Gastrocnemius medialis (tissue), 4 donors: ENCODE measurements at places on chromosomes 12 and 14.

GRCh38 chr12:112577473-112578329 lies 159.0 kb downstream of the PTPN11 start:
- no peak for DNase-seq

- no peak for DNase-seq
Measured at GRCh38 chr14:70718383-70719118, 76.8 kb downstream of the TTC9 start.

DNA sequence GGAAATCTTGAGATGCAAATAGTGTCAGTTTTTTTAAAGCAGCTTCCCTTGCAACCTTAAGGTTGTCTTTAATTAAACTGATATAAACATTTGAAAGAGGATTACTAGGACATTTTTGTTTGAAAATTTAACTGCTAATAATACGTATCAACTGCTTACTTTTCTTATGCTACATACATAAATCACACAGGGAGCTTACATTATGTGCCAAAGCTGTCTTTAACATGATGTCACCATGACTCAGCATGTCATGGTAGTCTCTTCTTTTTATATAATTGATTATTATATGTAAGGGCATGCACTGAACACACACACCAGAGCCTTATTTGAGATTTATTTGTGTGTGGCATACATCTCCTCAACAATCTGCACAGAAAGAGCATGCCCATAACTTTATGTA lies 63.0 kb upstream of the PTHLH start:
- no peak for DNase-seq

DNA sequence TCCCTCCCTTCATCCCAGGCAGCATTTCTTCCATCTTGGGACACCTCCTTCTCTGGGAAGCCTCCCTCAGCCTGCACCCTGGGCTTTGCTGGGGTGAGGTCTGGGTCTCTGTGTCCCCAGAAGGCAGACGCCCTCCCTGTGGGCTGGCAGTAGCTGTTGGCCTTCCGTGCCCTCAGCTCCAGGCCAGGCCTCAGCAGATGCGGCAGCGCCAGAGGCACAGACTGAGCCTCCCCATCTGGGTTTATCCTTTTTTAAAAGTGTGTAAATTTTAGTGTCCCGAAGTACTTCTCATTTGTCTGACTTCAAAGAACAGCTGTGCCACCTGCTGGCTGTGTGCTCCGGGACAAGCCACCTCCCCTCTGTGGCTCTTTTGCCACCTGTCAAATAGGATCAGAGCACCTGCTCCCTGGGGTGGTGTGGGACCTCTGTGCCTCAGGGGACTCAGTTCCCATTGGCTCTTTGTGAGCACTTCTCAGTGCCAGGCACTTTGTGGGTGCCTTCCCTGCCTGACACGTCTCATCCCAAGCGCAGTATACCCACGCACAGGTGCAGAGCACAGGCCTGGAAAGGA lies 11.1 kb downstream of the EXOC3L4 start:
- DNase-seq: no peak

- DNase-seq: no peak
Measured at GRCh38 chr14:49089107-49089506, 497.1 kb downstream of the RPS29 start.

DNA sequence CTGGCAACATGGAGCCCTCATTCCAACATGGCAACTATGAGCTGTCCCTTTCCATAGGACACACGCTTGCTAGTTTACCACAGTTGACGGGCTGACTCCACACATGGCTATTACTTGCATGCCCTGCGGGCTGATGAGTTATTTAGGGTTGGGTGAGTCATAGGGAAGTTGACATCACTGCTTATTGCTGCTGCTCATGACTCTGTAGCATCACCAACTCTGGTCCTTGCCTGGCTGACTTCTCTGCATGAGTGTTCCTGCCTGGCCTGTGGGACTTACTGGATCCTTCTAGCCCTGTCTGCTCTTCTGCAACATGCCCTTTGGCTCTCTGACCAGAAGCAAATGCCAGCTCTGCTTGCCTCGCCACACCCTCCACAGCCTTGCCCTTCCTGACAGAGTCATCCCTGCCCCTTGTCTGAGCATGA lies 199.5 kb downstream of the ANO6 start:
- DNase-seq: peak; percentile 84

- no peak for DNase-seq
Measured at GRCh38 chr12:14785568-14785967, 17.7 kb downstream of the WBP11 start.

DNA sequence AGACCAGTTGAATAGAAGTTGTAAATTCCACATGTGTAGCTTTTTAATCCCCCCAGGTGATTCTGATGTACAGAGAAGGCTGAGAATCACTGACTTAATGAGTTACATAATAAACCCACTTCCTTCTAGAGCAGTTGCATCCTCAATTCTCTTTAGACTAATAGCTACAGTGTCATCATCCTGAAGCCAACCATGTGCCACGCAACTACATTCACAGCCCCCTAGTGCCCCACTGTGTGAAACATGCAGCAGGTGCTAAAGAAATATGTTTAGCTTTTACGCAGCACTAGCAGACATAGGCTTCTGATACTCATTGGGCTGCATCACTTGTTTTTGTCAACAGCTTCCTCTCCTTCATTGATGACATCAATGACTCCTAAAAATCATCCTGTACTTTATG lies 1168.3 kb downstream of the BCL11B start:
- no peak for DNase-seq

DNA sequence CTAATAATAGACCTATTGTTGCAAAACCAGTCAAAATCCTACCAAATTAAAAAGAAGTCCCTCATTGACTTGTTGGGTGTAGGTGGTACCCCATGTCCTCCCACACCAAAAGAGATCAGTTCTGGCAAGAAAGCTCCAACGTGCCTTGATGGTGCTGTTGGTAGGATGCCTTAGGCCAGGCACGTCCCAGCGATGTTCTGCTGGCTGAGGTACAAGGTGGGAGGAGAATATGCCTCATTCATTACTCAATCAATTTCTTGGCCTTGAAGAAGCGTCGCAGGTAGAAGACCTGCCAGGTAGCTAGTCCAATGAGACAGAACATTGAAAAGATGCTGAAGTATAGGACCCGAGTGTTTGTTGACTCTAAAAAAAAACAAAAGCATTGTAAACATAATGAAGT lies 7.8 kb upstream of the NEK9 start:
- no peak for DNase-seq

GRCh38 chr12:68267892-68268396 lies 14.5 kb upstream of the IL22 start:
- no peak for DNase-seq

GRCh38 chr14:74065746-74066575 lies 18.3 kb downstream of the ALDH6A1 start:
- no peak for DNase-seq

DNA sequence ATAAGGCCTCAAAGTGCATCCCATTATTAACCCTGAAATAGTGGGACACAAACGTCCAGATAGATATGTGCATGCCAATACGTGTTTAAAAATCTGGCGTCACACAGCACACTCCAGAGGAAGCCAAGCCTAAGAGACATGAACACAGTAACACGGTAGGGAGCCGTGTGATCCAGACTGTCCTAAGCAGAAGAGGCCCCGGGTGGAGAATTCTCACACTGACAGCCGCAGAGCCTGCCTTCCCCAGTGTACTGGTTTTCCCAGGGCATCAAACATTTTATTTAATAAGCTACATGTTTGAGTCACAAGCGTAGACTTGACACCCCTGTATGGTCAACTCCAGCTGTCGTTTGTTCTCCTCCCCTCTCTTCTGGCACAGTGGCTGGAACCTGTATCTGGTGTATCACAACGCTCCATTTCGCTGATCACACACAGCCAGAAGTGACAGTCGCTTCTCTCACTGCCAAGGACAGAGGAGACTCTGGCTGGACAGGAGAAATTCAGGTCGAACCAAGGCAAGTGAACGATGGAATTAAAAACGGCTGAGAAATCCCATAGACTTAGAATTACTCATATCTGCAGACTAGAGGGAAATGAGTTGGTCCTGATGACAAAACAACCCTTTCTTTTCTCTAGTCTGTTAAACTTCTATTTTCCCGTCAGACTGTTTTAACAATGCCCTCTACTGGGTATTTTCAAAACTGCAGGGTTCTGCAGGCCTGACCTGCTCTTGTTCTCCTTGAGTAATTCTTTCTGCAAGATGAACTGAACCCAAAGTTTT lies 359.9 kb downstream of the RGS6 start:
- DNase-seq: no peak

GRCh38 chr12:46064548-46064947 lies 74.2 kb upstream of the SCAF11 start:
- DNase-seq: no peak

DNA sequence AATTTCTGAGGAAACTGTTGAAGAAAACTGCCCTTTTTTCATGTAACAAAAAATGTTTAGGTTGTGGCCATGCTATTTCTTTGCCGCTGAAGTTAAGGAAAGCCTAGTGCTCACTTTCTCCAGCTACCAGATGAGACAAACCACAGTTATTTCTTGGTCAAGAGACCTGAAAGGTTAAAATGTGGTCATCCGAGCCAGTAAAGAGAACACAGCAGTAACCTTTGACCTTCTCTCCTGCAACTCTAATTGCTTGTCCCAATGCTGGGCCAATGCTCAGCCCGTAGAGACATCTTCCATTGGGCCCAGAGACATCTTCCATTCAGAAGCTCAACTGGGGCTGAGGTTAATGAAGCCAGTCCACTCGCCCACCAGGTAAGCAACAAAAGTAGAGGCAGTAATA lies 109.8 kb upstream of the CPSF6 start:
- DNase-seq: no peak

GRCh38 chr12:79086541-79087296 lies 222.1 kb downstream of the SYT1 start:
- DNase-seq: no peak

DNA sequence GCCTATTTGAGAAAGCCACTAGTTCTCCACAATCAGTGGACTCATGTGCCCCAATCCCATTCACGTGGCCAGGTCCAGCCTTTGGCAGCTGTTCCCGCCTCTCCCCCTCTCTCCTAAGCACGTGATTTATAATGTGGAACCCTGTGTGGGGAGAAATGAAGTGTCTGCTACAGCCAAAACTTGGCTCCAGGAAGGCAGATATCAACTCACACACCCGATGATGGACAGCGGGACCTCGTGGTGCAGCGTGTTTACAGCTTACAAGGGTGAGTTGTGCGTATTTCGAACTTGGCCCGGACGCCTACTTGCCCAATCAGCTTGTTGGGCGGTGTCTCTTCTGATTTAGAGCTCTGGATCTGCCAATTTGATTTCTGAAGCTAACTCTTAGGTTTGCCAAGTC lies 38.1 kb upstream of the FAM181A start:
- DNase-seq: no peak

- no peak for DNase-seq
Measured at GRCh38 chr12:3179731-3180130, 102.6 kb downstream of the TSPAN9 start.

- no peak for DNase-seq
Measured at GRCh38 chr12:85733221-85733840, 102.9 kb downstream of the RASSF9 start.

- DNase-seq: no peak
Measured at GRCh38 chr14:66115740-66116502, 370.2 kb upstream of the CCDC196 start.

GRCh38 chr14:104749111-104749649 lies 3.8 kb upstream of the SIVA1 start:
- DNase-seq: peak; percentile 76
